ENCODE measurements at places on chromosomes 5 and 9.

- DNase-seq, result no peak
Observed at GRCh38 chr5:171654881-171655280, 130.7 kb upstream of the SMIM23 start.

DNA sequence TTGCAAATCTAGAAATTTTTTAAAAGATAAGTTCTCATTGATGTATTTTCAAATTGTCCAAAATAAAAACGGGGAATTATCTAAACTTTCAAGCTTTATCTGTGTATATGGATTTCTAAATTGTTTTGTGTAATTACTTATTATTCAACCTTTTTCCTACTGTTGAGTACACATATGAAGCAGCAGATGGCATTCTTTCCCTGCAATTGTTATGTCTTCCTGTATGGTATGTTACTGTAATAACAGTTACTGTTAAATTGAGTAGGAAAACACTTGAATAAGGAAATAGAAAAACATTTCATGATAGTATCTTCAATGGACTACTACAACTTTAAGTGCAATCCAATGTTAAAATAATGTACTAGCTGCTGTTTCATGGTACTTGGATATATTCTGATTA, 124.8 kb downstream of the RANBP17 start:
- no peak for DNase-seq

- no peak for DNase-seq
Observed at GRCh38 chr9:137514691-137515337, 35.4 kb downstream of the PNPLA7 start.

GRCh38 chr5:5183189-5183699, 43.1 kb downstream of the ADAMTS16 start:
- DNase-seq, result no peak

DNA sequence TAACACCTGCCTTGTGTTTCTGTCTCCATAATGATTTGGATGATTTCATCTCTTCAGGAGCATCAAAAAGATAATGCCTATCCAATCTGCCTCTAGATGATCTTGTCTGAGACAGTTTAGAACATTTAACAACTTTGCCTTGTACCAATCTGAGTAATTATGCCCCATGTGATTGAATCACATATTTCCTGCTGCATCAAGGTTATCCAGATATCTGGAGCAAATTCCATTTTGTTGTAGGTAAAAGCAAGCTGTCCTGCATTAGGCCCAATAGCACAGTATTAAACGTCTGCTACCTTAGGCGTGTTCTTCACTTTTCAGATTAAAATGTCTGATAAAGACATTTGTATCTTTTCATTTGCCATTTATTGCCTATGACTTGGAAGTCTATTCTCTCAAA, 54.1 kb upstream of the MARCHF11 start:
- DNase-seq, result no peak

DNA sequence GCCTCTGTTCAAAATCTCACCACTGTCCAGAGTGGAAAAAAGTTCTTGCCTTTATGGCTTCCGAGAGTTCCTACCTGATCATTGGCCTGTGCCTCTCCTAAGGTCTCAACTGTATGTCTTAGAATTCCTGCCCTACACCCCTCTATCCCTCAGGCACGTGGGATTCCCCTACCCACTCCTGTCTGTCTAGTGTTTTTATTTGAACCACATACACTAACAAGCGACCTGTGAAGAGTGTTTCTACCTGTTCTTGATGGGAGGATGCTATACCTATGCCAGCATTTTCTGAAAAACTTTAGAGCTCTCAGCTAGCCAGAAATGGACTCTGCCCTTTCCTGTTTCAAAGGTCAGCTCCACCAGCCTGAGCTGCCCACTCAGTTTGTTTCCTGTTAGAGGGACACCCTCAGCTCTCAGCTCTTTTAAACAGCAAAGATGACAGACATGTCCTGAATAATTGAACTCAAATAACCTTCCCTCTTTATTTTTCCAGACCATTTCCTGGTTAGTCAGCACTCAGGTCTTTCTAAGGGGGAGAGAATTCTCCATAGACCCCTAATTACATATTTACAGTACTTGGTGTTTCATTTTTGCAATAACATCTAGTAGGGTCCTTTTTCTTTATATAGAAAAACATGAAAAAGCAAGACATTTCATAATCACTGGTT, 214.8 kb downstream of the AOPEP start:
- DNase-seq, result no peak

GRCh38 chr5:171599411-171599810, 180.0 kb downstream of the FGF18 start:
- no peak for DNase-seq

- DNase-seq, result no peak
Observed at GRCh38 chr5:110112348-110112747, 422.6 kb downstream of the MAN2A1 start.
